T1000 (cell line): ENCODE measurements at places on chromosomes 13 and 19.

DNA sequence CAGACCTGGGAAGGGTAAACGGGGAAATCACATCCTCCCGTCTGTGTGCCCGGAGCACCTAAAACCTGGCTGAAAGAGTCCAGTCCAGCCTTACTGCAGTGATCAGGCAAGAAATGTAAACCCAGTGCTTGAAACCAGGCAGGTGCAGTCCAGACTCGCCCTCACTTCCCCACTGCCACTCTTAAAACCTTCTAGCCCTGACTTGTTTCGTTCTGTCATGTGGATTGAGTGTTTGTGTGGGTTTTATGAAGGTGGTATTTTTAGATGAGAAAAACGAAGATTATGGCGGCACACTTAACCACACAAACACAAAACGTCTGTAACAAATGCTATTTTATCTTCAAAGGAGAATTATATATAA, 839 bp upstream of the CKAP2 start:
- no peak for DNase-seq

- no peak for DNase-seq
Observed at GRCh38 chr19:47357788-47358680, 8.9 kb downstream of the DHX34 start.

DNA sequence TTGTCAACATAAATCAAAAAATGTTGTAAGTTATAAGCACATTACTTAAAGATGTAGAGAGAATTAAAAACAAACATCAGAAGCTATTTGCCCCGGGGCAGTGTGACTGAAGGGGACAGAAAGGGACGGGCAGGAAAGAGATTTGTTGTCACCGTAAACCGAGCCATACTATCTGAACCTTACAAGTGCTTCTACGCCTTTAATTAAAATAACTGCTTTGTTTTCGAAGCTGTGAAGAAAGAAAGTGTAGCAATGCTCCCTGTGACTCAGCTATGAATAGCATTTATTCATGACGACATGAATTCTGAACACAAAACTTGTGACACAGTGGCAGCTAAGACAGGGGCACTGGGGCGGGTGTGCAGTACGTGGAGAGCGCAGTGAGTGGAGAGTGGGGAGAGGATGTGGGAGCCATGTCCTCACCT, 30.0 kb downstream of the ZNF787 start:
- no peak for DNase-seq

DNA sequence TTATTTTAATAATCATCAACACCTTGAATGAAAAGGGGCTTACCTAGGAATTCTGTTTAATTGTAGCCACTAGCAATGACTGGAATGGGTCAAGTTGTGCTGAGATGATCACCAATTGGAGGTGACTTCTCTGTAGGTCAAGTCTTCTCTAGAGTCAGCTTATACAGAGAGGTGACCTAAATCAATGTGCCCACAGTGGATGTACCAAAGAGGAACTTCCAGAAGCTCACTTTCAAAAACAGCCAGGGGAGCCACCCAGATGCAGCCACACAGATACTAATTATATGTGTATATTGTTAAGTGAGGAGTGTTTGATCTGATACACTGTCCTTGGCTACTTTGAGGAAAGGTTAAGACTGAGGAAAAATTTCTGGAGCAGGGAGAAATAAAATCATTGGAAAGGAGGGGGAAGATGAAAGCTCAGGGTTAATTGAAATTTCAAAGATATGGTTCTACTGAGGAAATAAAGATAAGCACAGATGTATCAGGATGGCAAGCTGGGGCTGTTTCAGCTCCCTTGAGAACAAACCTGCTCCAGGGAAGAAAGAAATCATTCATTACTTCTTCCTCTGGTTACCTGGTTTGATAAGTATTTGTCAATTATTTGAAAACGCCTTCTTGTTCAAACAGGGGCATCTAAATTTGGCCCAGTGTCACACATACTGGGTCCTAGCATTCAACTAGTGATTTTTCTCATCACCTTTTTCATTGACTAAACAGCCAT, 5.1 kb downstream of the GPR183 start:
- DNase-seq, result no peak

- DNase-seq, result no peak
Observed at GRCh38 chr19:12137221-12137940, 2.8 kb downstream of the ZNF20 start.

- no peak for DNase-seq
Observed at GRCh38 chr13:27259831-27260230, 8.5 kb downstream of the RPL21 start.

DNA sequence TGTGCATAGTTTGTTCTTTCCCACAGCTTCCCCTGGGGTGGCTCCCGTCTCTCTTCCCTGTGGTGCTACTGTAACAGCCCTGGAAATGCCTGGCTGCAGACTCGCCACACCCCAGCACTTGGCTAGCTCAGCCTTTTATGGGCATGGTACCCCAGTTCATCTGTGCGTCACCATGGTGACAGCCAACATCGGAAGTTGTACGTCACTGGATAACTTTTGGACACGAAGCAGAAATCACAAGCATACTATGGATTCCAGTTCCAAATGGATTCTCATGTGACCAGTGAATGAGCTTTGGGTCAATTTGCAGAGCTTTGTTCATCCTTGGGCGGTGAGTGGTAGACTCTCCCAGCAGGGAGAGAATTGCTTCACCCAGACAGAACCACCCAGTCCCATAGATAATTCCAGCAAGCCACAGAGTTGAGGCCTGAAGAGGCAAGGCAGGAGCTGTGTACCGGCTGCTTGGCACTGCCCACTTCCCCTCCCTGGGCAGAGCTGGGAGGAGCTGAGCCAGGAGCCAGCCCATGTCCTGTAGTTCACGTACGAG, 54.4 kb downstream of the COL4A2 start:
- DNase-seq, result no peak

- no peak for DNase-seq
Observed at GRCh38 chr19:2487090-2487489, 11.2 kb downstream of the GADD45B start.

GRCh38 chr19:31354799-31355664, 5.8 kb upstream of the TSHZ3 start:
- no peak for DNase-seq

DNA sequence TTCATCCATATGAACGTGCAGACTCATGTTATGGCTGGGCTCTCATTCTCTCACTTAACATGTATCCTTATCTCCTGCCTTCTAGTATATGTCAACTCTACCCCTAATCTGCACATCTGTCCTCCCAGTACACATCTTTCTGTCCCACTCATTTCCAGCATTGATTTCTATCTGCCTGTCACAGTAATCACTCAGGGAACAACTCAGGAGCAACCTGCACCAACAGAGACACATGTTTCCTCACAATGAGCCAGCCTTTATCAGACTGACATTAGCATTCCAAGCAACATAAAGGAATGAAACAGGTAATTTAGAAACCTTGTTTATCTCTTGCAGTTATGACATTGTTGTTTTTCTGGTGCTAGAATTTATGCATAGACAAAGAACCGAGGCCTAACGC, 17.6 kb upstream of the SLC7A1 start:
- DNase-seq, result no peak

- DNase-seq, result no peak
Observed at GRCh38 chr13:61797397-61797796, 381.7 kb upstream of the PCDH20 start.

DNA sequence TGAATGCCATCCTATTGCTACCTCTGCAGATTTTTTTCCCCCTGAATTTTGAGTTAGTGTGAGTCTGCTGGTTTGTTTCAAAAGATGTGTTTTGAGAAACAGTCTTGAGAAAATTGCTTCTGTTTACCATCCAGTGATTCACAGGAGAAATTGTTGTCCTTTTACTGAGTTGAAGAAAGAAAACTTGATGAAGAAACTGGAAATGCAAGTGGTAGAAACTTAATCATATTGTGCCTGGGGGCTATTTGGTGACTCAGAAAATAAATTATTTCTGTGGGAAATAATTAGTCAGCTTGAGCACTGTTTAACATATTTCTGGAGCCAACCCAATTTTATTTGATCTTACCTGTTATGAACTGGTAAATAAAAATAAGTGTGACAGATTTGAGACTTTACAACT, 35.4 kb downstream of the PAN3 start:
- DNase-seq, result no peak

GRCh38 chr19:49997709-49998108, 27.5 kb downstream of the VRK3 start:
- no peak for DNase-seq

DNA sequence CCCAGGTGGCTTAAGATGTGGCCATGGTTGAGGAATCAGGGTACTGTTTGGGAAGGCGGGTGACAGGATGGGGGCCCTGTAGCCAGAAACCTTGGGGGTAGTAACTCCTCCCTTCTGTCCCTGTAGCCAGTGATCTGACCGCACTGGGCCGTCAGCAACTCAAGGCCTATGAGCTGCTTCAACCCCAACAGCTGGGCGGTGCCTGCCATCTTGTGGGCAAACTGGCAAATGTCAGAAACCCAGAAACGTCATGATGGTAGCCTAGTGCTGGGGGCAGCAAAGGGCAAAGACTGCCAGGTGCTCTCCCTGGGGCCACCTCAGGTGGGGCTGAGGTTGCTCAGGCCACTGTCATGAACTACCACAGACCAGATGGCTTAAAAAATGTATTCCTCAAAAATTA, 3.5 kb downstream of the COPE start:
- DNase-seq, result no peak

- DNase-seq, result no peak
Observed at GRCh38 chr13:31225998-31226675, 26.4 kb downstream of the B3GLCT start.

GRCh38 chr19:14408491-14409145, 10.5 kb downstream of the DDX39A start:
- DNase-seq, result no peak

- no peak for DNase-seq
Observed at GRCh38 chr19:51594774-51595109, 23.7 kb downstream of the ZNF175 start.
